GM23338 (cell line): ENCODE measurements at places on chromosomes 5 and 9.

GRCh38 chr5:75670577-75670976 lies 46.7 kb downstream of the POC5 start:
- no peaks in the 10 kb centered on the region for H3K36me3 ChIP-seq
- H3K27me3 ChIP-seq, result no peaks in the 10 kb centered on the region
- no peak for DNase-seq
- H3K4me1 ChIP-seq, result no peaks in the 10 kb centered on the region
- no peak overlapping the region for H3K4me3 ChIP-seq

- peaks cover 25% of the 10 kb centered on the region for H3K27me3 ChIP-seq
- no peak for DNase-seq
- H3K27ac ChIP-seq, result no peak overlapping the region
- peaks cover 6% of the 10 kb centered on the region; the same call in 1 of the 2 replicates for H3K36me3 ChIP-seq
- peaks cover 6% of the 10 kb centered on the region for H3K4me1 ChIP-seq
These were observed 25.2 kb downstream of the DUSP1 start for GRCh38 chr5:172745838-172746237.

GRCh38 chr9:32468740-32469139 lies 57.3 kb downstream of the RIGI start:
- no peak overlapping the region for H3K4me3 ChIP-seq
- H3K36me3 ChIP-seq, result no peaks in the 10 kb centered on the region
- H3K27me3 ChIP-seq, result no peaks in the 10 kb centered on the region
- no peak overlapping the region for H3K27ac ChIP-seq
- H3K4me1 ChIP-seq, result no peaks in the 10 kb centered on the region

GRCh38 chr9:93949694-93950449 lies 5.3 kb downstream of the BARX1 start:
- H3K4me1 ChIP-seq, result peaks cover 66% of the 10 kb centered on the region
- H3K4me3 ChIP-seq, result peak overlapping the region; percentile 58
- no peak overlapping the region for H3K27ac ChIP-seq
- no peaks in the 10 kb centered on the region for H3K36me3 ChIP-seq

DNA sequence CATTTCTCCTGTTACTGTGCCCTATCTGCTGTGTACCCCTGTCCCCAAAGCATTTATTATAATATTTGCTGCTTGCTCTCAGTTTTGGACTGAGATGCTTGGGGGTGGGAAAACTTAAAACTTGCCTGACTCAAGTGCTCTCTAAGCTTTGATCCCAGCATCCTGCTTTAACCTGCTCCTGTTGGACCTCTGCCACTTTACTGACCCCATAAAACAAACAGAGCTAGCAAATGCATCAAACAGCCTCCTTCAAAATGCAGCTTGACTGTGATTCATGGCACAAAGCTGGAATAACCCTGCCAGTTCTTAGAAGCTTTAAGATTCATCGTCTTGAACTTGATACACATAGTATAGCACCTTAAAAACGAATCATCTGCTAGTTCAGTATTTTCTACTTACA lies 212.5 kb downstream of the DEPDC1B start:
- DNase-seq, result no peak
- no peaks in the 10 kb centered on the region for H3K4me1 ChIP-seq
- H3K27ac ChIP-seq, result no peak overlapping the region
- no peak overlapping the region for H3K4me3 ChIP-seq
- no peaks in the 10 kb centered on the region for H3K27me3 ChIP-seq

DNA sequence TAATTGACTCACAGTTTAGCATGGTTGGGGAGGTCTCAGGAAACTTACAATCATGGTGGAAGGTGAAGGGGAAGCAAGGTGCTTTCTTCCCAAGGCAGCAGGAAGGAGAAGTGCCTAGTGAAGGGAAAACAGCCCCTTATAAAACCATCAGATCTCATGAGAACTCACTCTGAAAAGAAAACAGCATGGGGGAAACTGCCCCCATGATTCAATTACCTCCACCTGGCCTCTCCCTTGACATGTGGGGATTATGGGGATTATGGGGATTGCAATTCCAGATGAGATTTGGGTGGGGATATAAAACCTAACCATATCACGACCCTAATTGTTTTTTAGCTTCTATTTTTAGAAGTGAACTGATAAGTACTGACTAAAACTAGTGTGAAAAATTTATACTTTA lies 1377.5 kb upstream of the DMAC1 start:
- no peak overlapping the region for H3K4me3 ChIP-seq
- H3K27me3 ChIP-seq, result no peaks in the 10 kb centered on the region
- no peak overlapping the region for H3K27ac ChIP-seq
- DNase-seq, result no peak
- no peaks in the 10 kb centered on the region for H3K36me3 ChIP-seq

DNA sequence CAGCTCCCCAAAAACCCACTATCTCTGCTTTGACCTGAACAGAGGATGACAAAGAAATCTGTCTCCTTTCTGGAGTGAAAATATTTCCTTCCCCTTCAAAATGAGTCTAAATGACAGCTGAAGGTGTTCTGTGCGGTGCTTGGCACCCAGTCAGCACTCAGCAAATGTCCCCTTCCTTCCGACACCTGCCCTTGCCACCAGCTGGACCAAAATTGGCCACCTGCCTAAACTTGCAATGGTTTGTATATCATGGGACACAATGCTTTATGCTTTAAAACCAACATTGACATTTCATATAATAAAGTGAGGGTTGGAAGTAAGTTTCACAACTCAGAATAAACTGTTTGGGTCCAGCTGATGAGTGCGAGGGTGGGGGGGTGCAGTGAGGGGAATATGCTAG lies 7.5 kb upstream of the TTC1 start:
- no peaks in the 10 kb centered on the region for H3K36me3 ChIP-seq
- H3K27ac ChIP-seq, result no peak overlapping the region
- no peak overlapping the region for H3K4me3 ChIP-seq
- DNase-seq, result no peak
- no peaks in the 10 kb centered on the region for H3K4me1 ChIP-seq

GRCh38 chr5:137283801-137284200 lies 215.3 kb downstream of the SPOCK1 start:
- no peaks in the 10 kb centered on the region for H3K36me3 ChIP-seq
- no peaks in the 10 kb centered on the region; the same call in 1 of the 2 replicates for H3K4me1 ChIP-seq
- no peak overlapping the region for H3K4me3 ChIP-seq
- no peak for DNase-seq

- H3K27me3 ChIP-seq, result no peaks in the 10 kb centered on the region
- peak; percentile 66 for DNase-seq
- H3K4me3 ChIP-seq, result no peak overlapping the region
- peaks cover 14% of the 10 kb centered on the region for H3K36me3 ChIP-seq
- H3K4me1 ChIP-seq, result peaks cover 25% of the 10 kb centered on the region
These were observed 84.6 kb downstream of the CEMIP2 start for GRCh38 chr9:71683598-71684235.

DNA sequence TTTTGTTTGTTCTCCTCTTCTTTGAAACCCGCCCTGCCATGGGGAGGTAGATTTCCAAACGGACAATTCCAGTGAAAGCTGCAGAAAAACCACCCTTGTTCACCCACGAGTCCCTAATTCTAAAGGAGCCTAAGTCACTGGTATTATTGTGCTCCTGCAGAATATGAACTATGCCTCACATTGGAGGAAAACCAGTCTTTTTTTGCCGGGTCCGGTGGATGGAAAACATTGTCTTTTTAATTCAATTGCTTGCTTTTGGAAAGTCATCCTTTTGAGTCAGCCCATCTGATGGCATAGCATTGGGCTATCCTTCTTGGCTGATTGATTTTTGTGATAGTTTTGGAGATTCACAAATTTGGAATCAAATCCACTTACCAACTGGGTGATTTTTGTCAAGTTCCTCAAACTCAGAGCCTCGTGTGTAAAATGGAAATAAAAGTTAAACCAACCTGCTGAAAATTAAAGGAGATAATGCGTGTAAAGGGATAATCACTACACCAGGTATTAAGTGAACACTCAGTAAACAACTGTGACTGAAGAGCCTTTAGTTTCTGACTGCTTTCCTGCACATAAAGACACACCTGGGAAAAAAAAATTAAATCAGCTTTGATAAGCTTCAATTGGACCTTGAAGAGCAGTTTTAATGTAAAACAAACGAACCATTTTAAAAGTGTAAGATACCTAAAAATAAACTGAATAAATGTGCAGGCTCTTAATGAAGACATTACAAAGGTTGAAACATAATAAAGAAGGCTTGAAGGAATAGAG lies 780 bp upstream of the CCNJL start:
- peaks cover 41% of the 10 kb centered on the region for H3K4me1 ChIP-seq
- H3K4me3 ChIP-seq, result peak overlapping the region; percentile 86
- no peak for DNase-seq
- peaks cover 2% of the 10 kb centered on the region; the same call in 1 of the 2 replicates for H3K36me3 ChIP-seq
- no peaks in the 10 kb centered on the region for H3K27me3 ChIP-seq
- peak overlapping the region; percentile 93 for H3K27ac ChIP-seq

- H3K4me3 ChIP-seq, result no peak overlapping the region
- H3K27ac ChIP-seq, result no peak overlapping the region
- DNase-seq, result no peak
- no peaks in the 10 kb centered on the region for H3K27me3 ChIP-seq
- H3K4me1 ChIP-seq, result peaks cover 11% of the 10 kb centered on the region; the same call in 1 of the 2 replicates
These were observed 138.8 kb upstream of the LIFR start for GRCh38 chr5:38695021-38695958.

DNA sequence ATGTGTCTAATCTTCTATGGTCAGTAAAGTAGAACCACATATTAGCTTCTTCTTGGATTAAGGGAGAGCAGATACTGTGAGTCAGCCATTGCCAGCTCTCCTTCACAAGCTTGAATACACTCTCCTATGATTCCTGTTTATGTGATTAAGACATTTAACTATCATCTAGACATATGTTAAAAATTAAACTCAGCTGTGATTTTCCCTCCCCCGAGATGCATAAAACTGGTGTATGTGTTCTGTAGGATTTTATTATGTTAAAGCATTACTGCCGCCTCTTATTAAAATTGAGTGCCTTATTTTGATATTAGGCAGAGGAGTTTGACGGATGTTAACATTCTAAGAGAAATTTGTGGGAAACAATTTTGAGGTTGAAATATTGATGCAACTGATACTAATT lies 114.6 kb downstream of the ACTBL2 start:
- no peaks in the 10 kb centered on the region for H3K27me3 ChIP-seq
- H3K4me3 ChIP-seq, result no peak overlapping the region
- H3K27ac ChIP-seq, result no peak overlapping the region
- H3K36me3 ChIP-seq, result no peaks in the 10 kb centered on the region
- no peak for DNase-seq

DNA sequence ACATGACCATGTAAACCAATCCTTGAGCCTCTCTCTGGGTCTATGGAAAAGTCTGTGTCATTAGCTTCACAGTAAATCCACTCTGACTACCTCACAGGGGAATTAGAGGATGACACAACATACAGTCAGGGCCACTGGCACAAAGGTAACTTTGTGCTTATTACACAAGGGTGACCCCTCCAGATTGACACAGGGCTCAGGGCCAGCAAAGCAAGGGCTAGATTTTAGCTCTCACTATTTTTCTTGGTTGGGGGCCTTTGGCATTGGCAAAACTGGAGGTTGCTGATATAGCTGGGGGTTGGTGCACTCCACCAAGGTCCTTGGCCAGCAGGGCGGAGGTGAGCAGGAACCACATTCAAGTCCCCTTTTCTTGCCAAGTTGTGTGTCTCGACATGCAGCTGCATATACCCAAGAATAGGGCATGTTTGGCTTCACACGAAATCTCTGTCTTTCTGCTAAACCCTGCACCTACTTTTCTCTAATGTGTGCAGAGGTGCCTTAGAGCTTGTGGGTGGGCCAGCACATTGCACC lies 15.2 kb upstream of the OSMR start:
- H3K36me3 ChIP-seq, result no peaks in the 10 kb centered on the region
- DNase-seq, result no peak
- no peak overlapping the region for H3K4me3 ChIP-seq
- no peaks in the 10 kb centered on the region for H3K27me3 ChIP-seq
- H3K27ac ChIP-seq, result no peak overlapping the region

DNA sequence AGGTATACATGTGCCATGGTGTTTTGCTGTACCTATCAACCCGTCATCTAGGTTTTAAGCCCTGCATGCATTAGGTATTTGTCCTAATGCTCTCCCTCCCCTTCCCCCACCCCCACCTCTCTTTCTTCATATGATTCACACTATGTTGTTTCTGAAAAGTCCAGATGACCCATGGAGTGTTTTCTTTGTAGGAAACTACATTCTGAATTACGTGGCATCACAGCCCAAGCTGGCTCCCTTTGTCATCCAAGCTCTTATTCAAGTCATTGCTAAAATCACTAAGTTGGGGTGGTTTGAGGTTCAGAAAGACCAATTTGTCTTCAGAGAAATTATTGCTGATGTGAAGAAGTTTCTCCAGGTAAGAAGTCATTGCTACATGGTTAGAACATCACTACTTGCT lies 30.4 kb downstream of the RANBP17 start:
- no peaks in the 10 kb centered on the region for H3K27me3 ChIP-seq
- no peak overlapping the region for H3K27ac ChIP-seq
- DNase-seq, result no peak
- H3K4me3 ChIP-seq, result no peak overlapping the region
- no peaks in the 10 kb centered on the region for H3K4me1 ChIP-seq

DNA sequence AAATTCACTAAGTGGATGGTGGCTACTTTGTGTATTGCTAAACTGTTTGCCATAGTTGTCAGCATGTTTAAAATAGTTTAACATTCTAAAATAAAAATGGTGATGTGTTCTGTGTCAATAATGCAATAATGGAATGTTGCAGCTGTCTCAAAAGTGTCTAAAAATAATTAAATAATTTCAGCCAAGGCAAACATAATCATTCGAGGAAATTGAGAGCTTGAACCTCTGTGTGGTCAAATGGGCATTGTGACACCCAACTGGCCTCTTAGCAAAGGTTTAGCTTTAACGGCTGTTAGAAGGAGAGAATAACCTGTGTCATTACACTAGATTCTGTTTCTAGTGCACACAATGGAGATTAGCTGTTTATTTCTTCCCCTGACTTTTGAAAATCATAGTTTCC lies 278.5 kb downstream of the TMEM167A start:
- no peak for DNase-seq
- H3K4me3 ChIP-seq, result no peak overlapping the region
- no peaks in the 10 kb centered on the region for H3K27me3 ChIP-seq
- H3K36me3 ChIP-seq, result no peaks in the 10 kb centered on the region

DNA sequence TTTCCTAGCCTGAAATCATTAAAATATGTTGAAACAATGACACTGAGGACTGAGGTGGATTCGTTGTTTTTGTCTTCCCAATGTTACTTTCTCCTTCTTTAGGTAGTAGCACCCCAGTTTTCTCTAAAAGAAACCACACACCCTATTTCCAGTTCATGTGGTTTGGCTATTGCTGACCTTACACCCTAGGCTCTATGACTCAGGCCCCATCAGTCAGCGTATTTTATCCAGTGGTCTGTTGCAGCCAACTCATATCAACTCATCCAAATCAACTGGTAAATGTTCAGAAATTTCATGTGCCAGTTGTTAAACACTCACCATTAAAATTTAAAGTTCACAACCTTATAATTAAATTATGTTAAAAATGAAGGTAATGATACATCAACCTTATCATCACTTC lies 44.6 kb upstream of the NFIB start:
- H3K36me3 ChIP-seq, result no peaks in the 10 kb centered on the region
- no peak overlapping the region for H3K27ac ChIP-seq
- no peak overlapping the region for H3K4me3 ChIP-seq
- peaks cover 37% of the 10 kb centered on the region for H3K4me1 ChIP-seq
- DNase-seq, result no peak
